ENCODE measurements at places on chromosomes 13 and 19.

GRCh38 chr19:46357846-46358583 lies 11.1 kb downstream of the PPP5C start:
- no peak for DNase-seq

- no peak for DNase-seq
Measured at GRCh38 chr19:35963514-35963913, 27.3 kb downstream of the LRFN3 start.

- DNase-seq: no peak
Measured at GRCh38 chr13:68535329-68535728, 1305.2 kb upstream of the PCDH9 start.

- DNase-seq: no peak
Measured at GRCh38 chr13:35143123-35143522, 201.1 kb downstream of the NBEA start.

- no peak for DNase-seq
Measured at GRCh38 chr19:571566-571974, 826 bp upstream of the BSG start.

GRCh38 chr19:38262585-38263268 lies 1.6 kb upstream of the SPINT2 start:
- DNase-seq: no peak

All from stimulated activated CD8-positive, alpha-beta memory T cell treated with anti-CD3 and anti-CD28 coated beads, Interleukin-7, amount 100 ng/mL, for 1 hour (primary cell).